B cell (primary cell): ENCODE measurements at places on chromosomes 16 and 17. TPM values are rescaled to one million over a fixed set of nuclear protein-coding genes. Genes with fewer than 3 reads are reported as not detected.

PLK1 gene
- polyA plus RNA-seq: 2.0 and 3.5 TPM in 2 replicates

FOXC2 gene
- not detected in 2 replicates for polyA plus RNA-seq

DNA sequence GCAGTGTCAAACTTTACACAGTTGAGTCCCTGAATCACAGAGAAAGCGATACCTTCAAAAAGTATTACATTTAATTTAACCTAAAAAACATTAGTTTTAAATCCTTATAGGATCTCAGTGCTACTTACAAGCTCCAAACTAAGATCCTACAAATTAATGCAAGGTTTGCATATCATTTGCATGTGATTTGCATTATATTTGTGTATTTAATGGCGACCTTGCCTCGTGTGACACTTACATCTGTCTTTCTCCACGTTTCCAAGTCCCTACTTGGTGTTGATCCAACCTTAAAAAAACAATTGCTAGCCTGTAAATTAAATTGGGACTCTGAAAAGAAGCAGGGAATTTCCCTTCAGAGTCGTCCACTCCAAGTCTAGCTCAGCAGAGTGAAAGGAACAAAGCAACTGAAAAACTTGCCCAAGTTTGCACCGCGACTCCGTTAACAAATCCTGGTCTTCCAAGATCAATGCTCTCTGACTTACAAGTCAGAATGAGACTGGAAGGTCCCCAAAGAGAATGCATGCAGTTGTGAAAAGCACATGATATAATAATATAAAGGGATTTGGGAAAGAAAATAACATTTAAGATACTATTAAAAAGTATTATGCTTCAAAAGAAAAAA, 739 bp upstream of the FAM117A start:
- DNase-seq: no peak

DNA sequence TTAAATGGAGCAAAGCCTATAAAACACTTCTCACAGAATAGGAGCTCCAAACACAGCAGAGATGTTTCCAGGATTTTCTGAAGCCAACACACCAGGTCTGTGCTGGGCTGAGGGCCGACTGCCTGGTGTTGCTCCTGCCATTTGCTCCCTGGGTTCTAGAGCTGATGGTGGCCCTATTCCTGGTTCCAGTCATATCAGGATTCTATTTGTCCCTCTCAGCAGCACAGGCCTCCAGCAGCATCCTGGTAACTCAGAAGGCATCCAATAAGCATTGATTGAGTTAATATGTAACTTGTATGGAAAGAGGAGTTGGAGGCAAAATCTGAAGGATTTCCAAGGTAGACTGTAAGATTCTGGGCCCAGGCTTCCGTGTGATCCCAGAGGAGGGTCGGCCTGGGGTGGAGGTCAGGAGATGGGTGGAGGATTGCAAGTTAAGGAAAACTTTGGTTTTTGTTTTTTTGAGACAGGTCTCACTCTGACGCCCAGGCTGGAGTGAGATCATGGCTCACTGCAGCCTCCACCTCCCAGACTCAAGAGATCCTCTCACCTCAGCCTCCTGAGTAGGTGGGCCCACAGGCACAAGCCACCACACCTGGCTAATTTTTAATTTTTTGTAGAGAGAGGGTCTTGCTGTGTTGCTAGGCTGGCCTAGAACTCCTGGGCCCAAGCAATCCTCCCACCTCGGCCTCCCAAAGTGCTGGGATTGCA, 5.7 kb downstream of the NUPR1 start:
- DNase-seq: no peak

DNA sequence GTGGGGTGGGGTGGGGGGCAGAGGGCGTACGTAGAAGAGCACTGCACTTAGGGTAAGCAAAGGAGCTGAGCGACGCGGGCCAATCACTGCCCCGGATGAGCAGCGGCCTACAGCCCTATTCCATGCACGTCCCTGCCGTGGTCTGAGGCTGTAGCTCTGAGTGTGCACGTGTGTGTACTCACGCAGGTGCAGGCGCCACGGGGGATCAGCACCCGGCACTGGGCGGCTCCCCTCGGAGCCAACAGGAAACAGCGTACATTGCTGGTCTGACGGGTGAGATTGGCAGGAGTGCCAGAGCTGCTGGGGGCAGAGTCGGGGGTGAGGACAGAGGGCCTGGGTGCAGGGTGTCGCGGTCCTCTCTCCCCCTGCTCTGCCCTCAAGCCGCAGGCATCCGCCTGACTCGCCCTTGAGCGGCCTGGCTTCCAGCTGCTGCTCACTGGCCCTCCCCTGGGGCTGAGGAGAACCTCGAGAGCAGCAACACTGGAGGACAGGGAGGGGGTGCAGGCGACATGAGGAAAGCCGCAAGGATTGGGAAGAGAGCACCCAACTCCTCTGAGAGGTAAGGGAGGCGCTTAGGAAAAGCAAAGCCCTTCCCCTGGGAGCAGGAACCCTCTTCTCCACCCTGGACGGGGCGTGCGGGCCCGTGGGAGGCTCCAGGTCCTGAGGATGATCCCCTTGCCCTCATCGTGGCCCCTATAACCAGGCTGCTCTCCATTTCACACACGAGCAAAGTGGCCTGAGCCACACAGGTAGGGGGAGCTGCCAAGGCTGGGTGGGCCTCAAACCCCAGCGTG, 57.8 kb downstream of the ENGASE start:
- no peak for DNase-seq

- no peak for DNase-seq
Measured at GRCh38 chr16:67437513-67437912, 6.6 kb downstream of the HSD11B2 start.

DNA sequence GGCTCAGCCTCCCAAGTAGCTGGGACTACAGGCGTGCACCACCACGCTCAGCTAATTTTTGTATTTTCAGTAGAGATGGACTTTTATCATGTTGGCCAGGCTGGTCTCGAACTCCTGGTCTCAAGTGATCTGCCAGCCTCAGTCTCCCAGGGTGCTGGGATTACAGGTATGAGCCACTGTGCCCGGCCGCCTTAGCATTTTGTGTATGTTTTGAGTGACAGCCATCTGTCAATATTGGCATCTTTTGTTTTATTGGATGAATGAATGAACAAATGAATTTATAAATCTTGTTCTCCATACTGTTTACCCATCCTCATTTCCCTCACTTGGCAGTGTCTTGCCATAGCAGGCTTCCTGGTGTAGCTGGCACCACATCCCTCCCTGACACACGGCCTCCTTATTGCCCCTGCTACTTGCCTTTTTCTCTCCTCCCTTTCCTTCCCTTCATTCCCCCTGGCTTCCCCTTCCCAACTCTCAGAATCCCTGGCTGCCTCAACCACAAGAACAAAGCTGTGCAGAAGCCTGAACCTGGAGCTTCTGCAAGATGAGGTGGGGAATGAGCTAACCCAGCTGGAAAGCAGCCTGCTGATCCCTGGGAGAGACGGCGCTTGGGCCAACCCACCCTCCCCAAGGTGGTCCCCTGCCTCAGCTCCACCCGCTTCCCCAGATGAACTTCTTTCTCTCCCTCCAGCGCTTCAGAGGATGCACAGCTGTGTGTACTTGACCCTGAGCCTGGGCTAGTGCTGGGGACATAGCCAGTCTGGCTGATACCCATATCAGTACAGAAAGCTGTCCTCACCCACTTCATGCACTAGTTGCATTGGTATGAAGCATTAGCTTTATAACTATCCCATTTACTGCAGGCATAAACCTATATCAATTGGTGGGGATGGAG, 34.3 kb downstream of the WNT9B start:
- DNase-seq: no peak

- DNase-seq: no peak
Measured at GRCh38 chr17:73133911-73134649, 30.7 kb upstream of the SSTR2 start.
